ENCODE measurements at places on chromosomes 1 and 21.

- no peak for DNase-seq
Observed at GRCh38 chr1:59146651-59147358, 150.1 kb upstream of the FGGY start.

- DNase-seq, result no peak
Observed at GRCh38 chr1:178599087-178599486, 86.2 kb downstream of the TEX35 start.

DNA sequence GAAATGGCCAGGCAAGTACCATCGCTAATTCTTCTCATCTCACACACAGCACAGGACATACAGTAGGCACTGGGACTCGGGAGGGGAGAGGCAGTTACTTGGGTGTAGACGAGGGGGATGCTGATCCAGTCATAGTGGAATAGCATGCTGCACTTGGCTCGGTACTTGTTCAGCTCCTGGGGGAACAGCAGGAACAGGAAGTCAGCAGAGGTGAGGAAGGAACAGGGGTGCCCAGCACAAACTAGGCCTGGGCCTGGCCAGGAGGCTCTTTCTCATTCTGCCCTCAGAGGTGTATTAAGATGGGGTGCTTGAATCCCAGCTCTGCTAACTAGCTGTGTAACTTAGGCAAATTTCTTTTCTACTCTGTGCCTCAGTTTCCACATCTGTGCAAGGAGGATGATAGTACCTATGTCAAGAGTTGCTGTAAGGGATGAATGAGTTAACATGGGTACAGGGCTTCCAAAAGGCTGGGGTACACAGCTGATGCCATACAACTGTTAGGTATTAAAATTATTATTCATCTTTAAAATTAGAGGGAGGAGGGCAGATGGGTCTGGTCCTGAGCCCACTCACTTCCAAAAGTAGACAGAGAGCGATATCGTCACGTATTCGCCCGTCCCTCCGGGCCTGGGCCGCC lies 2.4 kb downstream of the BEST4 start:
- DNase-seq, result no peak

DNA sequence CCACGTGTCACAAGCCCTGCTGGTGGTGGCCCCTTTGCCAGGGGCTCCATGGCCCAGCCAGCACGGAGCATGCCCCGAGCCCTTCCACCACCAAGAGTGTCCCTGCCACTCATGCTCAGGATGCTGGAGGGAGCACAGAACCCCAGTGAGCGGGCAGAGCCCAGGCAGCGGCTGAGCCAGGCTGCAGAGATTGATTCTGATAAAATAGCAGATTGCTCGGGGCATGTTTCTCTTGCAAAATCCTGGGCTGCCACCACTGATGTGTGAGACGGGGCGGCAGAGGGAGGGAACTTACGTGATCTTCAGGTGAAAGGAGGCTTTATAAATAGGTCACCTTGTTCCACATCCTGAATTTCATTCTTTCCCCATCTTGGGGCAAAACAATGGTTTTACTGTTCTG lies 53.2 kb downstream of the SPSB1 start:
- no peak for DNase-seq

- no peak for DNase-seq
Observed at GRCh38 chr1:183472488-183473216, at the start of gene SMG7. Gene SMG7 (plus strand): TSS chr1:183472499. CDS start chr1:183472621, 122 bp downstream.

GRCh38 chr1:85585799-85586198 lies 5.2 kb downstream of the CCN1 start:
- peak; percentile 68 for DNase-seq

DNA sequence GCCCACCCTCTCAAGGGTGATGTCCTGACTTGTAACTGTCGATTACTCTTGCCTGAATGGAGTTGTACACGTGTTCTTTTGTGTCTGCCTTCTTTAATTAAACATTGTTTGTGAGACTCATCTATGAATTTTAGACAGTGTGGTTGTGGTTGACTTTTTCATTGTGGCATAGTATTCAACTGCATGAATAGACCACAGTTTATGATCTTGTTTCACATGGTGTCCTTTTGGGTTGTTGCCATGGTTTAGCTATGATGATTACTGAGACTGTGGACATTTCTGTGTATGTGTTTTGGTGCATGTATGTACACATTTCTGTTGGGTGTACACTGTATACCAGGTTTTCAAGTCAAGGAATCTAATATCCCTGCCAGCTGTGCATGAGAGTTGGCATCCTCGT lies 30.1 kb downstream of the PRMT2 start:
- DNase-seq, result no peak

DNA sequence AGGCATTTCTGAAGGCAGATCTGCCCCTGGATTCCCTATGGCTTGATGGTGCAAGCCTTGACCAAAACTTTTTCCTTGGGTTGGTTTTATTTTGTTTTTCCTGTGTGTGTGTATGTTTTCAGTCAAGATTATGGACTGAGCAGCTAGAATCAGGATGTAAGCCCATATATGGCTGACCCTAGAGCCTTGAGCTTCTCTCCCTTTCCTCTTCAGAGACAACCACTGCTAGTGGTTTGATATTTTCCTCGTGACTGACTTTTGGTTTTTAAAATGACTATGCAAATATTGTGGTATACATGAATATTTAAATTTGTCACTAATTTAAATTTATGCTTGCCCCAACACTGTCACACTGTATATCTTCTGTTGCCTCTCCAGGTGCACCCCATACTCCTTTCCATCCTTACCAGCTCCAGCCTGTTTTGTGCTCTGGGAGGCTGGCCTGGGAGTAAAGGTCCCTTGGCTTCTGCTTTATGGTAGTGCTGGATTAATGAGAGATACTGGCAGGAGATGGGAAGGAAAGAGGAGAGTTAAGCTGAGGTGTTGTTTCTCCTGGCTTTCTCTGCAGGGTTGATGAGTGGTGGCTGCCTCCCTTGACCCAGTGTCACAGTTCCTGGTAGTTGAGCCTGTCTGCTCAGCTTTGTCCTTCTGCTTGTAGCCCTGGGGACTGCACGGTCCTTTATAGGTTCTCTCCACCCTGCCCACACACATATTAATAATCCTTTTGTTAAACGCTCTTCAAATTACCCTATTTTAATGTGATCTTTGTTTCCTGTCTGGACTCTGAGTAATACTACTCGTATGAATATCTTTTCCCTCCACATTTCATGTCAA lies 44.4 kb downstream of the RWDD3 start:
- no peak for DNase-seq

GRCh38 chr1:215002471-215002870 lies 80.1 kb upstream of the KCNK2 start:
- DNase-seq, result peak; percentile 25

- peak; percentile 89 for DNase-seq
Observed at GRCh38 chr1:77832901-77833300, 53.5 kb downstream of the MIGA1 start.

- DNase-seq, result no peak
Observed at GRCh38 chr1:182259229-182259872, 132.2 kb downstream of the GLUL start.
